NB4 (cell line): ENCODE measurements at places on chromosomes 11 and 22.

- no peak for DNase-seq
These were observed 373.9 kb upstream of the ANO3 start for GRCh38 chr11:25958045-25958444.

- no peak for DNase-seq
These were observed 29.0 kb upstream of the ADORA2A start for GRCh38 chr22:24398409-24398808.

- peak; percentile 34 for DNase-seq
These were observed 13.4 kb downstream of the VWCE start for GRCh38 chr11:61281581-61282250.

GRCh38 chr11:92540096-92540495, 315.5 kb downstream of the FAT3 start:
- DNase-seq = no peak

DNA sequence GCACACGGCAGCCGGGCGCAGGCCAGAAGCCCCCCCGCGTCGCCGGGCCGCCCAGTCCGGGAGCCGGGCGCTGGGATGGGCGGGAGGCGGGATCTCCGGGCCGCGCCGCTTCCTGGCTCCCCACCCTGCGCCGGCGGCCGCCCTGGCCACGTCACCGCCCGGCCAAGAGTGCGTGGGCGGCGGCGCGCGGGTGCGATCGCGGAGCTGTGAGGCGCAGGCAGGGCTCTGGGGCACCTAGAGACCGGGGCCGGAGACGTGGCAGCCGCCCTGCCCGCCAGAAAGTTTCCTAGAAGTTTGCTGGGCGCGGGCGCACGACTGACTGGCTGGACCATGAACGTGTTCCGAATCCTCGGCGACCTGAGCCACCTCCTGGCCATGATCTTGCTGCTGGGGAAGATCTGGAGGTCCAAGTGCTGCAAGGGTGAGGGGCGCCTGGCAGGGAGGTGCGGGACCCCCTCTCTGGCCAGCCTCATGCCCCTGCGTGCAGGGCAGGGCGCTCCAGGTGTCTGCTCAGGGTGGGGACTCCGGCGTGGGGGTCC, at the start of gene KDELR3:
Gene KDELR3 (plus strand): TSS at position 193 of the 539 bp plus-strand sequence. CDS start 138 bp downstream, at position 331.
- DNase-seq = peak; percentile 69

DNA sequence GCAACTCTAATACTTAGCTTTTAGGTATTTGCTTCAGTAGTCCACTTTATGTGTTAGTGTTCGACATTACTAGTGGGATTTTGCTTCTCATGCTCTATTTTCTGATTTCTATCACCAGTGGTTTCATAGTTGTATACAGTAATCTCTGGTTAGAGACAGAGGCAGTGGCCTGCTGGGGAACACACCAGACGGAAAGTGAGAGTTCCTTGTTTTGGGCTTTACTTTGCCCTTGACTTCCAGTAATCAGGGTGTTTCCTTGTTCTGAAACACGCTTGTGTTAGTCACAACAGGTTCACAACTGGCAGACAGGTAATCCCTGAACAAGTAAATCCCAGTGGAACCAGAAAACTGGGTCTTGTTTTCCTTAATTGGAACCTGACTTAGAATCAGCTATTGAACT, 56.0 kb downstream of the PACS1 start:
- DNase-seq = no peak

GRCh38 chr22:28734393-28734792, 7.2 kb downstream of the CHEK2 start:
- DNase-seq = no peak

- DNase-seq = no peak
These were observed 1.9 kb downstream of the CLDN5 start for GRCh38 chr22:19522190-19522880.

DNA sequence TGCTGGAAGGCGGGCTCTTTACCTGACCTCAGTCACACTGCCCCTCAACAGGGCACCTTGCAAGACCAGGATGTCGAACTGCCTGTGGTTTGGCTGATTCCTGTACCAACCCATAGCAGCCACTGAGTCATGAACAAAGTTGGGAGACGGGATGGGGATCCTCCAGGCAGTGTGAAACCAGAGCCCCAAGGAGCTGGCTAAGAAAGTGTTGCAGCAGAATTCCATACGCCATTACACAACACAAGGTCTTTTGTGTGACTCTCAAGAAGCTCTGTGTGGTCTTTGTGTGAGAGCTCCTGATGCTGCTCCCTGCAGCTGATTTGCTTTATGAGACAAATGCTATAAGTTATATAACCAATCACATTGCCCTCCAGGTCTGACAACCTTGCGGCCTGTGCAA, 617.7 kb downstream of the OPCML start:
- no peak for DNase-seq

GRCh38 chr11:17598700-17599459, 51.8 kb downstream of the OTOG start:
- DNase-seq = peak; percentile 62

- DNase-seq = no peak
These were observed 94.6 kb upstream of the OR9G4 start for GRCh38 chr11:56842814-56843794.

- no peak for DNase-seq
These were observed 45.5 kb upstream of the TTLL12 start for GRCh38 chr22:43232445-43232844.

DNA sequence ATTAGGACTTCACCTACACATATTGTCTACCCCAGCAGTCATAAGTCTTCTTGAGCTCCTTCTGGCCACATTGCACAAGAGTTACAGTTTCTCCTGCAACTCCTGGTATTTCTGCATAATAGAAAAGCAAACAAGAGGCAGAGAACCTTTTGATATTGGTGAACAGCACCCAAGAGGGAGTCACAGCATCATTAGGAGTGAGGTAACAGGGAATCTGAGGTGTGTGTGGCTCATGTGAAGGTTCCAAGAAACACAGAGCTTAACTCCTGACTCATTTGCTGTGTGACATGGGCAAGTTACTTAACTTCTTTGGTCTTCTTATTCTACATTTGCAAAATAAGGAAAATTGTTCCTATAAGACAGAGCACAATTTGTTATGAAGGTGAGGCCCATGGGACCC, 374.6 kb downstream of the INSC start:
- no peak for DNase-seq

- peak; percentile 21 for DNase-seq
These were observed 111.8 kb downstream of the CCDC81 start for GRCh38 chr11:86486261-86487030.

GRCh38 chr11:10669258-10670033, 24.1 kb downstream of the IRAG1 start:
- no peak for DNase-seq

DNA sequence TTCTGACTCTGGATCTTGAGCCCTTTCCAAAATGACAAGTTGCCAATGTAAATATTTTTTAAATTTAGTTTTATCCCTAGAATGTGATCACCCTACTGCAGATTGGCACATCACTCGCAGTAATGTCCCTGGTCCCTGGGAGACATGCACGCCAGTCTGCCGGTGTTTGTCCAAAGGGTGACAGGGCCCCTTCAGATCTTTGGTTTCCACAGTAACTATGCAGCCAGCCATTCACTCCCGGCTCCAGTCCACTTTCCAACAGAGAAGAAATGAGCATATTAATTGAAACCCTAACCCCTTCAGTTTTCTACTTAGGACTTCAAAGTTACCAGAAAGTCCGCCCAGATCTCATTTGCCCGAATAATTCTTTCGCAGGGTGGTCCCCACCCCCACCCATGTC, 25.8 kb upstream of the RASSF10 start:
- no peak for DNase-seq

DNA sequence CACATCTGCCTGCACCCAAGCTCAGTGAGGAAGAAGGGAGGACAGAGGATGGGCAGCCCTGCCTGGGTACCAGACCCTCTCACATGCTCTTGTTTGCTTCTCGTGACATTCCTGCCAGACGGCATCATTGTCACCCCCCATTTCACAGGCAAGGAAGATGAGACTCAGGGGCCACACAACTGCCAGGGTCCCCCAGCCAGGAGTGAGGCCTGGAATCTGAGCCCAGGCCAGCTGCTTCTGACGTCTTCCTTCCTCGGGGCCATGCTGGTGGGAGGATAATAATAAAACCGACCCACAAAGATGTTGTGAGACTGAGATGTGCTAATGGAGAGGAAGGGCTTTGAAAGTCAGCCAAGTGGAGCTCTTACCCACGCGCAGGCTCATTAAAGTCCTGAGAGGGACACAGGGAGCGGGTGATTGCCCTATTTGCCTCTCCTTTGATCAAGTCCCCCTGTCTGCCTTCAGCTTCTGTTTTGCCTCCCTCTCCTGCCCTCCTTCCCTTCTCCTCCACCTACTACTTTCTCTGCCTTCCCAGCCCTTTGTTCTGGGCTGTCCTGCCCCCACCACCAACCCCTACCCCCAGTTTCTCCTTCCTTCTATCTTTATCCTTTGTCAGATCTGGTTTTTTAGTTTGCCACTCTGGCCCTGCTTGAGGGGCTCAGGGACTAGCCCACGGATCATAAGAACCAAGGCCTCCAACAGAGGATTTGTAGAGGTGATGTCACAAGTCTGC, 62.7 kb downstream of the MCM5 start:
- DNase-seq = no peak

DNA sequence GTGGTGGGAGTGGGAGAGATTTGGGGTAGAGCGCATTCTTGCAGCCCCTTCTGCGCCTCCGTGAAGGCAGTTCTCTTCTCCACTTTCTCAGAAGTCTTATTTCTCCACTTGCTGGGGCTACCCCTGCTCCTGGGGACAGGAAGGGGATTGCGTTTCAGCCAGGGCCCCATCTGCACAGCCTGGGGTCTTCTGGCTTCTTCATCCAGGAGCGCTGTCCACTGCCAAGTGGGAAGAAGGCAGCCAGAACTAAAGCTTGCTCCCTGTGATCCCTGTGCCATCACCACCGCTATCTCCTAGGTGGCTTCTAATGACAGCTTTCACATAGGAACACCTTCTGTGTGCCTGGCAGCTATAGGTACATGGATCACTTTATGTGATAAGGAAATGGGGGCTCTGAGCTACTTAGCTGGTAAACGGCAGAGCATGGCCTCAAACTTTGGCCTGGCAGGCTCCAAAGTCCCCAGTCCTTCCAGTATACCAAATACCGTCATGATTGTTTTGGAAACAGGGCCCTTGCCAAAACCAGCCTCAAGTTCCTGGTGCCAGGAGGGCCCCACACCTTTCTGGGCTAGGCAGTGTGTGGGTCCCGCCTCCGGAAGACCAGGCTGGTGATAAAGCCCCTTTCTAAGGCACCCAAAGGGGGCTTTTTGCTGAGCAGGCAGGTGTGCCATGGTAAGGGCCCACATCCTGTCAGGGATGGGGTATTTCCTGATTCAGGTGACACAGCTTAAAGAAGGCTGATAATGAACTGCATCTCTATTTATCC, 60.4 kb upstream of the PAX6 start:
- DNase-seq = no peak

- DNase-seq = no peak
These were observed 539.2 kb downstream of the MIAT start for GRCh38 chr22:27196606-27197005.

DNA sequence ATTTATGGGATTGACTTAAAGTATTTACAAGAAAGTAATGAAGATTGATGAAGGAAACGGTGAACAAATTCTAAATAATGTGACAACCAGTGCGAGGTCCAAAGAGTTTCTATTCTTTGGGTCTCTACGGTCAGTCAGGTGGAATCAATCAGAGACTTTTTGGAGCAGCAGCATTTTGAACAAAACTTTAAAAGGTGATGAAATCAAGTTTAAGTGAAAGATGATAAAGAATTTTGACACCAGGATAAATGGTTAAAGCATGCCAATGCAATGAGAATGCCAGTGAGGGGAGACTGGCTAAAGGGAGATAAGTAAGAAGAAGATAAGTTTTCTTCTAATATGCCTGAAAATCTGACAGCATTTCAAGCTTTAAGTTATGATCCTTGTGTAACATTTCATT, 67.9 kb downstream of the DCUN1D5 start:
- DNase-seq = no peak

- DNase-seq = no peak
These were observed 6.5 kb downstream of the RFPL3 start for GRCh38 chr22:32364210-32364609.

DNA sequence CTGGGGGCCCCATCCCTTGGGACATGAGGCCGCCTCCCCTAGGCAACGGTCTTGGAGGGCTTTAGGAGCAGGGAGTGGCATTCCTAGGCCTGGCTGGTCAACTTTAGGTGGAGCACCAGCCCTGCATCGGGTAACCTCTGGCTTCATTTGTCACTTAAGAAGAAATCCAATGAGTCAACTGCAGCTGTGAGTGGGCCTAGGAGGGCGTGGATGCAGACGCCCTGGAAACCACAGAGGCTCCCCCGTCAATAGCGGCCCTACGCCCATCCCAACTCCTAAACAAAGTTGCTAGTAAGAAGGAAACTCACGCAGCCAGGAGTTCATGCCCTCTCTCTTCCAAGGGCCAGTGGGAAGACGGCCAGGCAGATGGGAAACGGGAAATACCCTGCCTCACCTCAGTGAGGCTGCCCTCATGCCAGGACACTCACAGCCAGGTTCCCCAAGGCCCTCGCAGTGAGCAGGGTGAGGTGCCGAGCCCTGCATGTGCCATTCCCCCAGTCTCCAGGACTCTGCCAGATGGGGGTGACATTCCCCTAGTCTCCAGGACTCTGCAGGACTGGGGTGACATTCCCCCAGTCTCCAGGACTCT, 20.8 kb downstream of the BID start:
- peak; percentile 42 for DNase-seq

DNA sequence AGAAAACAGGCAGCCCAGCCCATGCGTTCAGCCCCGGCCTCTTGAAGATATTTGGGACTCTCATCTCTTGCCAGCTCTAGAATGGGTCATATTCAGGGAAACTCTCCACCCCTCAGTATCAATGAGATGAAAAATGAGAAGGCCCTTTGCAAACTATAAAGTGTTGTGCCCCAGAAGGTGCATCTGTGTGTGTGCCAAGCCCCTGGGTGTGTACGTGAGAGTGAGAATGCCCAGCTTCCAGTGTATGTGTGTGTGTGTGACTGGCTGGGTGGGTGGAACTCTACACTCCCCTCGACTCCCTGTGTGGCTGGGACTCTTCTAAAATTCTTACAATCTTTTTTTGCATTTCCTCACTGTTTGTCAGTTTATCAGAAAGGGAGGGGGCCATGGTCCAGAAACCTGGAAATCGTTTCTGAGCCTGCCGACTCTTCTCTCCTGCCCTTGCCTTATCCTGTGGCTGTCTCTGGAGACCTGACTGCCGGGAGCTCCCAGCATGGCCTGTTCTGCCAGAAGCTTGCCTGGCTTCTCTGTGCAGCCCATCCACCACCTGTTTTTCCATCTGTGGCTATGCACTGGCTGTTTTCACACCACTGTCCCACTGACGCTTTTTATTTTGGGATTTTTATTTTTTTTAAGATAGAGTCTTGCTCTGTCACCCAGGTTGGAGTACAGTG, 1.2 kb downstream of the P2RY6 start:
- DNase-seq = no peak

DNA sequence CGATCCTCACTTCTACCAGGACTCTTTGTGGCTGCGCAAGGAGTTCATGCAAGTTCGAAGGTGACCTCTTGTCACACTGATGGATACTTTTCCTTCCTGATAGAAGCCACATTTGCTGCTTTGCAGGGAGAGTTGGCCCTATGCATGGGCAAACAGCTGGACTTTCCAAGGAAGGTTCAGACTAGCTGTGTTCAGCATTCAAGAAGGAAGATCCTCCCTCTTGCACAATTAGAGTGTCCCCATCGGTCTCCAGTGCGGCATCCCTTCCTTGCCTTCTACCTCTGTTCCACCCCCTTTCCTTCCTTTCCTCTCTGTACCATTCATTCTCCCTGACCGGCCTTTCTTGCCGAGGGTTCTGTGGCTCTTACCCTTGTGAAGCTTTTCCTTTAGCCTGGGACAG, 6.5 kb downstream of the TMEM138 start:
- no peak for DNase-seq

GRCh38 chr22:50004918-50005317, 7.6 kb downstream of the IL17REL start:
- DNase-seq = no peak
